ENCODE measurements at places on chromosomes 4 and X. TPM values are rescaled to one million over a fixed set of nuclear protein-coding genes. Genes with fewer than 3 reads are reported as not detected.

Gene FRMPD3
- total RNA-seq = under 0.01 TPM

Gene PLP1
- total RNA-seq = not detected

Gene PAGE4
- total RNA-seq = not detected

Gene HAUS3
- 11.1 TPM for total RNA-seq

Gene TSC22D3
- 53.9 TPM for total RNA-seq

Gene HEPH
- total RNA-seq = 6.5 TPM

Gene PAGE2
- not detected for total RNA-seq

Gene DGKK
- not detected for total RNA-seq

Gene HSFX4
- total RNA-seq = not detected

Gene FGFRL1
- total RNA-seq = 12.8 TPM

Gene MXD4
- total RNA-seq = 26.0 TPM

Gene ZFYVE28
- 1.1 TPM for total RNA-seq

Gene TECRL
- not detected for total RNA-seq

Gene SPINK2
- total RNA-seq = not detected

Gene DCAF12L2
- not detected for total RNA-seq

Gene S100P
- total RNA-seq = 0.17 TPM

Gene HSD17B11
- total RNA-seq = 1.2 TPM

Gene BANK1
- total RNA-seq = 0.17 TPM

Gene DCHS2
- total RNA-seq = 0.17 TPM

Gene CCNB3
- 0.50 TPM for total RNA-seq

Gene TLR6
- 5.8 TPM for total RNA-seq

Gene C4orf36
- 2.7 TPM for total RNA-seq

Gene UGT2B10
- total RNA-seq = not detected

Gene SERTM2
- total RNA-seq = not detected

Gene TBCK
- total RNA-seq = 34.0 TPM

Gene MAGEA8
- not detected for total RNA-seq

Gene AADAT
- total RNA-seq = 5.5 TPM

Gene NXF2
- not detected for total RNA-seq

Gene GUCY1B1
- 0.33 TPM for total RNA-seq

Gene ATP6AP2
- 115 TPM for total RNA-seq

Gene OPHN1
- 5.3 TPM for total RNA-seq

Gene SPIN2A
- 0.61 TPM for total RNA-seq

Gene CCNG2
- total RNA-seq = 45.8 TPM

Gene MAOB
- total RNA-seq = 2.5 TPM

Data from mammary epithelial cell (primary cell).